Kidney tubule cell (primary cell): ENCODE measurements at places on chromosomes 11 and 22.

DNA sequence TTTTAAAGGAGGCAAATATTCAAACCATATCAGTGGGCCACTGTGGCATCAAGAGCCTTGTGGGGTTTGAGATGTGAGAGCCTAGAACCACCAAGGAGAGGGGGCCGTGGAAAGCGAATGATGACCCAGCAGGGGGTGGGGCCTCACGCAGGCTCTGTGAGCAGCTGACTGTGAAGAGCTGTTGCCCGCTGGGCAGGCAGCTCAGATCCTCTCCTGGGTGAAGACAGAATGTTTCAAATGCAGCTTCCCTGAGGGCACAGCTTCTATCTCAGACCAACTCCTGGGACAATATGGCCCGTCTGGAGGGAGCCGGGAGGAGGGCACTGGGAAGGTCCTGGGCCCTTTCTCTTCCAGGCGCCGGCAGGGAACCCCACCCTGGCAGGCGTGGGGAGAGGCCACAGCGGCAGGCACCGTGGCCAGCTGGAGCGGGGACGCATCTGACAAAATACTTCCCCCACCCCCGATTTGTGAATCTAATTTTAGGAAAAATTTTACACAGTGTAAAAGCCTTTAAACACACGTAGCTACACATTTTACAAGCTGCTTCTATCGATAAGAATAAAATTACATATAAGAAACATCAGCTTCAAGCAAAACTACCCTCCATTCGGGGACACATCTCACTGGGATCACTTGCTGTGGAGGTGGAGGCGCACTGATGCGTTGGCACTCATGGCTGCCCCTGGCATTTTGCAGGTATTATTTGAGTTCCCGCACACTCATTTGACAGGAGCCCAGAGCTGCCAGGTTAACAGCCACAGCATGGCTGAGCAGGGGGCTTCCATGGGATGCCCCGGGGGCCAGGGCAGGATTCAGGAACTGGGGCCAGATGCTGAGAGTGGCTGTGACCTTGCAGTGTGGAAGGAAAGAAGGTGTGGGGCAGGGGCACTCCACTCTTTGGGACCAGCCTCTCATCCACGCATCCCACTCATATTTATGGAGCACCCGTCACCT lies 40.3 kb downstream of the PARVG start:
- no peak for DNase-seq

DNA sequence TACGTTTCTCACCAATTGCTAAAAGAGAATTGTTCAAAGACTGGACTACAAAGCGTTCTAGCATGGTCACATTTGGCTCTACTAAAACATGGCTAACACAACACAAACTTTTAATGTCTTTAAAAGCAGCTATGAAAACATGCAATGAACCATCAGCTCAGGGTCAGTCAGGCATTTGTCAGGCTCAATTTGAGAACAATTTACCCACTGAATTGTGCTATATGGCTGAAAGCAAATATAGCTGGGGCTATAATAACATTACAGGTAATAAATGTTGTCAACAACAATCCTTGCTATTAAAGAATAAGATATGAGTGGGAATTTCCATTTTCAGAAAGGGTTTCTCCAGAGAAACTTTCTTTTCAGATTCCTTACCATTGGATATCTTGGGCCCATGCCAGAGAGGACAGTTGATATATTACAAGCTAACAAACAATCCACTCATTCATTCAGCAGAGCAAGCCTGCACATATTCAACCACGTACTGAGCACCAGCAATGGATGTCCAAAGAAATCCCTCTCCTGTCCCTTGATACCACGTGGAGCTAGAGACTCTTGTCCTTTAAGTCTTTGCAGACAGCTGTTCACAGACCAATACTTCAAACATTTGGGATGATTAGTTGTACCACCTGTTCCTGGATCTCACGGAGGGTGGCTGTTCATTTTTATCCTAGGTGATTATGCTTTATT lies 82.5 kb upstream of the DDI1 start:
- DNase-seq = no peak

DNA sequence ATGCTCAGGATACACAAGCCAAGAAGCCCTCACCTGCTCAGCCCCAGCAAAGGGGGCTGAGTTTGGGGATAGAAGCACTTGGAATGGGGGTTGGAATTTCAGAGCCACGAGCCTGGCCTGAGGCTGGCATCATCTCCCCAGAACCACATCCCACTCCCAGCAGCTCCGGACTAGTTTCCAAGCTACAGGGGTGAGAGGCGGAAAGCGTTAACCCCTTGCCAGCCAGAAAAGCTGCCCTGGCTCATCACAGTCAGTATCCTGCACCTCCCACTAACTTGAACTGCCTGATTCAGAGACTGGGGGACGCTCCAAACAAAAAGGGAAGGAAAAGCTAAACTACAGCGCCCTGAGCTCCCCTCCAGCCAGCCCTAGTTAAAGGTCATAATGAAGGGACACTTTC lies 19.0 kb upstream of the CHST1 start:
- no peak for DNase-seq

DNA sequence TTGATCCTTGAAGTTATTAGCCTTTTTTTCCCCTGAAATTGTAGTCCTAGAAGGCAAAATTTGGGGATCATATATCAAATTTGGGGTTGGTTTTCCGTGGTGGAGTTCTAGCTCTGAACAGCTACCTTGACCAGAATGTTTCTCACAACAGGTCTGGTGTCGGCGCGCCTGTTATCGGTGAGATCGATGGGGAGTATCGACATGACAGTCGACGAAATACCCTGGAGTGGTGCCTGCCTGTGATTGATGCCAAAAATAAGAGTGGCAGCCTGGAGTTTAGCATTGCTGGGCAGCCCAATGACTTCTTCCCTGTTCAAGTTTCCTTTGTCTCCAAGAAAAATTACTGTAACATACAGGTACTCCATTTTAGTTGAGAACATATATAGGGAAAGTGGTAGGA lies 9.9 kb upstream of the PHLDB1 start:
- DNase-seq = no peak

- DNase-seq = no peak
Observed at GRCh38 chr11:83355391-83355790, 69.2 kb upstream of the CCDC90B start.

DNA sequence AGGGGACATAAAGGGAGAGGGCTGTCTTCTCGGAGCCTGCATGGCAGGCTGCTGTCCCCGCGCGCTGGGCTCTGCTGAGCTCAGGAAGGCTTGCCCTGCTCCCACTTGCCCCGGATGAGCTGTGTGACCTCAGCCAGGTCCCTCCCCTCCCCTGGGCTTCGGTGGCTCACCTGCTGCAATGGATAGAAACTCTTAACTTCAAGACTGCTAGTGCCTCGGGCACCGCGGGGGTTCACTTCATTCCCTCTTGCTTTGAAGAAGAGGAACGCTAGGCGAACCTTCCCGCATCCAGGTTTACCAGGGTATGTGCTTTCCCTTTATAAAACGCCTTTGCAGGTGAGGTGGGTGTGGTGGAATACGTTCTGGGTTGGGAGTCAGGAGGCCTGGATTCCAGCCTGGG lies 115.0 kb downstream of the PHF21B start:
- no peak for DNase-seq
